ENCODE measurements at places on chromosomes 4 and X.

DNA sequence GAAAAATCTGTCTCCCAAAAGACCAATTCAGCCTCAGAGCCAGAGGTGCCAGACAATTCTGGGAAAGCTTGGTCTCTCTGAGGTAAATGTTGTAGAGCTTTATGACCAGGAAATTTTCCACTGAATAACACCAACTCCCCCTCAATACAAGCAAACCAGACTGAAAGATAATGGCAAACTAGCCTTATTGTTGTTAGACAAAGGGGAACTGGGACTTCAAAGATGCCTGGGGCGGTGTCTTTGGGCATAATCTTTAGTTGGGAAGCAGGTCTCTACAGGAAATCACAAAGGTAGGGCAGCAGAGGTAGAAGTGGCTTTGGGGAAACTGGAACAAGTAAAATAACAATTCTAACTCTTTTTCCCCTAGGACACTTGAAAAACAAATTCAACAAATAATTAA is 12.0 kb downstream of the COL4A6 start:
- DNase-seq: no peak

- no peak for DNase-seq
Measured at GRCh38 chr4:1036976-1037810, 25.8 kb downstream of the FGFRL1 start.

DNA sequence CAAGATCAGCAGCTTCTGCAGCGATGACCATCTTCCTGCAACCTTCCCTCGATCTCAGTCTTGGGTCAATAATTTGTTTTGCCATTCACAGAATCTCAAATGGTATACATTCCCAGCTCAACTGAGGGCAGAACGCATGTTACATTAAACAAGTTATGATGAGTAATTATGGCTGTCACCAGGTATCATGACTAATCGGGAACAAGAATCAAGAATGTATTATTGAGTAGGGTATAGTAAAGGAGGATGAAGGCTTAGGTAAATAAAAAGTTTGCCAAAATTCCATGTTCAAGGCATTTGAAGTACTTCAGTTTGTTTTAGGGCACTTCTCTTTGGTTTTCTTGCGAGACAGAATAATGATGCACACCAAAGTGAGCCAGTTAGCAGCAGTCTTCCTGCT is 194.1 kb downstream of the SH2D1A start:
- no peak for DNase-seq

DNA sequence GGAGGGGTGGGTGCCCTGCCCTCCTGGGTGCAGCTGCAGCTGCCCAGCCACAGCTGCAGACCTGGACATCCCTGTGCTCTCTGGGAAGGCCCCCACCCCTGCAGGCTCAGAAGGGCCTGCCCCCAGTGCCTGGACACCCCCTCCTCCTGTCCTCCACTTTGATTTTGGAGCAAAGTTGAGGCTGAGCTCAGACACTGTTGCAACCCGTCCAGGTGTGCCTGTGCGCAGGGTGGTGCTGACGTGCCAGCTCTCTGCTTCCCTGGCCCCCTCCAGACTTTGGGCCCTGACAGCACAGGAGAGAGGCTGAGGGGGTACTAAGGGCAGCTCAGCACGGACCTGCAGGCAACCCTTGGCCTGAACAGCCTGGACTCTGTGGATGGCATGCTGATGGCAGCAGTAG is 750.3 kb downstream of the ARAP2 start:
- no peak for DNase-seq

DNA sequence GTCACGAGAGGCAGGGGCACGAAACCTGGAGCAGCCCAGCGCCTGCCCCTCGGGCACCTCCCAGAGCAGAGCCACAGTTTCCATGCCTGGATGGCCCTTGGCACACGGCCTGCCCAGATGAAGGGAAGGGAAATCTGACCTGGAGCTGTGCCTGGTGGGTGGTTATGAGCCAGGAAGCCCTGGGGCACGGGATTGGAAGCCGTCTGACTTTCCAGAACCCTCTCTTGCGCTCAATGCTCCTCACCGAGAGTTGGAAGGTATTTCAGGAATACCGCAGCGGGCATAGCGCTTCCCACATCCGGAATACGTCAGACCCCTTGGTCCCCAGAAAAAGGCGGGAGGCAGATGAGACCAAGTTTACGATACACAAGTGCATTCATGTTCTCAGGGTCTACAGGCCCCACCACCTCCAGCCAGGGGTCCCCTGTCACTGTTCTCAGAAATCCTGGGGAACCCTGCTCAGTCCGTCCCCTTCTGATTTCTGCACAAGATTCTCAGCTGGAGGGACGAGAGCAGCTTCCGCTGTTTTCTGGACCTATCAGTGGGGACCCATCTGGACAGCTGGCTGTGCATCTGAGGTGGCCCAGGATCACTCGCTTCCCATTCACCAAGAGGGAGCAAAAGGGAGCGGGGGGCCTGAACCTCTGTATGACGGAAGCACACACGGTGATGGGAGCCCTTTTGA is 172.9 kb downstream of the AFAP1 start:
- no peak for DNase-seq

DNA sequence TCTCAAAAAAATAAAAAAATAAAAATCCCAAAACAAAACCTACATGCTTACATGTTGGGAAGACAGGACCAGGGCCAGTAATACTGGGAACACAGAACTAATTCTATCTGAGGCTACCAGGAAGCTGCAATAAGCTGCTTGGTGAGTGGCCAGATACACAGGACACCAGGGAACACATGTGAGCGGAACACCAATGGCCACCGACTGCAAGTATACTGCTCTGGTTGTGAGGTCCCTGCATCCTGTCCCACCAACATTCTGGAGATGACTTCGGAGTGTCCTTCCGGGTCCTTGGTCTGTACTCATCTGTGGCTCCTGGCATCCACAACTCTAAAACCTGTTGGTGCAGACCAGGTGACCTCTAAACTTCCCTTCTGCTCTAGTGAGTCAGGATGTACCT is 2.7 kb downstream of the TNIP2 start:
- no peak for DNase-seq

GRCh38 chr4:174177536-174177935 is 105.9 kb downstream of the FBXO8 start:
- no peak for DNase-seq

DNA sequence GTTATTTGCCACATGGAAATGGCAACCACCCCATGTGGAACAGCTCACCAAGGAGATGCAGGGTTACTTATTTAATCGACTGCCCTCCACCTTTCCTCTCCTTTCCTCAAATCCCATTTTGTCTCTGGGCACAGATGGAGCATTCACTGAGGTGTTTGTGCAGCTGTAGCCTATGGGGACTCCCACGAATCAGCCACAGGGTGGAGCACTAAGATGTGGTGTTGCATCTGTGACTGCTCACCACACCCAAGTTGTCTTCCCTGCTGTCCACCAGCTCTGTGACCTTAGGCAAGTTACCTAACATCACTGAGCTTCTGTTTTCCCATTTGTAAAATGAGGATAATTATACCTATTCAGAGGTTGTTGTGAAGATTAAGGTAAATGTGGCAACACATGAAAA is 252.4 kb upstream of the CPEB2 start:
- no peak for DNase-seq

- DNase-seq: no peak
Measured at GRCh38 chr4:8704632-8705031, 112.1 kb downstream of the CPZ start.

DNA sequence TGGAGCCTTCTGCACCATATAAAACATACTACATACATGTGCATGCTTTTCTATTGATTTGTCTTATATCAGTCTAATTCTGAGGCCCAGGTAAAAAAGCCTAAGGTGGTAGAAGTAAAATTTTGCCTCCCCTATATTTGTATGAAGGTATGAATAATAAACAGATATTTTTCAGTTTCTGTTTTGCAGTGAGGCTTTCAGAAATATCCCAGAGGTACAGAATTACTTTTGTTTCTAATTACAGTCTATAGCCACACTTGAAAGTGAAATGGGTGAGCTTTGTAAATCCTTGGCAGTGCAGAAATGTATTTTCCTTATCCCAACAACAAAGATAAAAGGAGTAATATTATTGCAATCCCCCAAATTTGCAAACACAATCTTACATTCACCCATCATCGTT is 59.5 kb downstream of the DDX60 start:
- no peak for DNase-seq

DNA sequence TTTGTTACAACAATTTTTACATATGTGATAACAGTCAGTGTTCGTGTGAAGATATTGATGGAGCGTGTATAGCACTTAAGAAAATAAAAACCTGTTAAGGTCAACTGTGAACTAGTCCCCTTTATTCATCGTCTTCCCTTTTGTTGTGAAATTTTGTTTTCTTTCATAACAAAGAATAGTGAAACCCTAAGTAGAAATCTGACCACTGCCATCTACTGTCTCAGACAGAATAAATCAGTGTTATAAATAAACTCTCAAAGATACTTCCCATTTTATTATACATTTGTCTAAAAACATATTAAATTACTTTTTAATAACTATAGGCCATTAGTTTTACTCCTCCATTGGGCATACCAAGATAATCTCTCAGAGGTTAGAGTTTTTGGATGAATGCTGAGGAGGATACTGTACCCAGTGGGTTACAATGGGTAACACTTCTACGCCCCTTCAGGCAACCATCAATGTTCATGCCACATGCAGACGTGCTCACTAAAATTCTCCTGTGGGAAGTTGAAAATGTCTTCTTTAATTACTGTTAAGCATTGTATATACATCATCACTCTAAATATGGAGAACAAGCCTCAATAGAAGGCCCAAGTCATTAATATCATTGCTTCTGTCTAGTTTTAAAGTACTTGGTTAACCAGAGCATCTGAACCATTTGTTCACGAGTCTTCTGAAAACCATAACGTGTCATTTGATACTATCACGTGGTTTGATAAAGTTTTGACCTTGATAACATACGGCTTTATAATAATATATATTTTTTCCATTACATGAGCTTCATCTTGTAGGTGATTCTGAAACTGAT is 171.2 kb downstream of the TMA16 start:
- no peak for DNase-seq

GRCh38 chr4:93777081-93777460 is 51.5 kb upstream of the ATOH1 start:
- no peak for DNase-seq
